ENCODE measurements at places on chromosomes 13 and 19. TPM values are rescaled to one million over a fixed set of nuclear protein-coding genes. Genes with fewer than 3 reads are reported as not detected.

The CD70 gene
- 13.0 TPM for polyA plus RNA-seq

The PTH2 gene
- not detected for polyA plus RNA-seq

The ZNF829 gene
- polyA plus RNA-seq = 0.97 TPM

The PABPC3 gene
- polyA plus RNA-seq = 0.14 TPM

The ZNF730 gene
- 5.2 TPM for polyA plus RNA-seq

The ETV2 gene
- polyA plus RNA-seq = 2.3 TPM

The HNRNPM gene
- 545 TPM for polyA plus RNA-seq

The DBP gene
- polyA plus RNA-seq = 7.5 TPM

The CEACAM18 gene
- polyA plus RNA-seq = not detected

The KLK14 gene
- polyA plus RNA-seq = 0.22 TPM

The ZSCAN4 gene
- not detected for polyA plus RNA-seq

The ZNF728 gene
- not detected for polyA plus RNA-seq

The FARSA gene
- 100 TPM for polyA plus RNA-seq

The TGFBR3L gene
- 8.9 TPM for polyA plus RNA-seq

The MYH14 gene
- 25.3 TPM for polyA plus RNA-seq

The TMEM150B gene
- polyA plus RNA-seq = 0.46 TPM

The PCSK4 gene
- 18.3 TPM for polyA plus RNA-seq

The KLK2 gene
- 0.36 TPM for polyA plus RNA-seq

The OLFM4 gene
- polyA plus RNA-seq = not detected

The FFAR1 gene
- not detected for polyA plus RNA-seq

The LHB gene
- 0.53 TPM for polyA plus RNA-seq

The TNFAIP8L1 gene
- 3.2 TPM for polyA plus RNA-seq

The TMED1 gene
- polyA plus RNA-seq = 31.9 TPM

The SLITRK6 gene
- 0.03 TPM for polyA plus RNA-seq

The NTF4 gene
- 5.3 TPM for polyA plus RNA-seq

The NLRP7 gene
- polyA plus RNA-seq = 0.75 TPM

The TIMM50 gene
- 187 TPM for polyA plus RNA-seq

The SYDE1 gene
- polyA plus RNA-seq = 16.1 TPM

The FUT1 gene
- polyA plus RNA-seq = 7.4 TPM

The APC2 gene
- polyA plus RNA-seq = 1.3 TPM

The TMEM221 gene
- polyA plus RNA-seq = 2.9 TPM

The LILRA6 gene
- polyA plus RNA-seq = not detected

The TRIM28 gene
- 2,243 TPM for polyA plus RNA-seq

The TGDS gene
- polyA plus RNA-seq = 9.1 TPM

The COL4A1 gene
- 31.7 TPM for polyA plus RNA-seq

The CASP14 gene
- not detected for polyA plus RNA-seq

The ZNF99 gene
- not detected for polyA plus RNA-seq

The TEX29 gene
- polyA plus RNA-seq = 0.08 TPM

The TSHZ3 gene
- 3.1 TPM for polyA plus RNA-seq

The SLC7A10 gene
- polyA plus RNA-seq = 7.1 TPM

The ZNF763 gene
- polyA plus RNA-seq = 0.39 TPM

The MYO16 gene
- 0.02 TPM for polyA plus RNA-seq

The CNFN gene
- polyA plus RNA-seq = 54.3 TPM

The DUXA gene
- not detected for polyA plus RNA-seq

The KRTDAP gene
- 0.88 TPM for polyA plus RNA-seq

The UPF1 gene
- polyA plus RNA-seq = 77.0 TPM

The LRFN3 gene
- 4.6 TPM for polyA plus RNA-seq

The KLK13 gene
- polyA plus RNA-seq = 4.5 TPM
